ENCODE measurements at places on chromosomes 16 and 17. TPM values are rescaled to one million over a fixed set of nuclear protein-coding genes. Genes with fewer than 3 reads are reported as not detected.

NUPR1 gene
- total RNA-seq = 345 TPM

TP53TG3F gene
- total RNA-seq = not detected

SLC38A8 gene
- total RNA-seq = not detected

- peak overlapping the region; percentile 86 for H3K27ac ChIP-seq
- peaks cover 10% of the 10 kb centered on the region for H3K4me1 ChIP-seq
- peak overlapping the region; percentile 94 for H3K4me3 ChIP-seq
- DNase-seq = no peak
Observed at GRCh38 chr17:3665834-3666233, 2.5 kb downstream of the TAX1BP3 start.

GRCh38 chr16:71915350-71915749 lies 20.0 kb downstream of the IST1 start:
- H3K4me3 ChIP-seq = no peak overlapping the region
- H3K4me1 ChIP-seq = peaks cover 10% of the 10 kb centered on the region
- H3K27ac ChIP-seq = peak overlapping the region; percentile 18
- no peak for DNase-seq
- H3K36me3 ChIP-seq = peaks cover 75% of the 10 kb centered on the region

- H3K4me1 ChIP-seq = peaks cover 11% of the 10 kb centered on the region
- no peaks in the 10 kb centered on the region for H3K36me3 ChIP-seq
- no peaks in the 10 kb centered on the region for H3K27me3 ChIP-seq
- DNase-seq = peak; percentile 85
- H3K27ac ChIP-seq = peak overlapping the region; percentile 24
Observed at GRCh38 chr17:60601447-60602384, 1.7 kb downstream of the PPM1D start.

GRCh38 chr16:89615596-89616090 lies 2.2 kb downstream of the DPEP1 start:
- H3K4me1 ChIP-seq = peaks cover 7% of the 10 kb centered on the region
- DNase-seq = no peak
- no peaks in the 10 kb centered on the region for H3K36me3 ChIP-seq
- no peaks in the 10 kb centered on the region for H3K27me3 ChIP-seq

DNA sequence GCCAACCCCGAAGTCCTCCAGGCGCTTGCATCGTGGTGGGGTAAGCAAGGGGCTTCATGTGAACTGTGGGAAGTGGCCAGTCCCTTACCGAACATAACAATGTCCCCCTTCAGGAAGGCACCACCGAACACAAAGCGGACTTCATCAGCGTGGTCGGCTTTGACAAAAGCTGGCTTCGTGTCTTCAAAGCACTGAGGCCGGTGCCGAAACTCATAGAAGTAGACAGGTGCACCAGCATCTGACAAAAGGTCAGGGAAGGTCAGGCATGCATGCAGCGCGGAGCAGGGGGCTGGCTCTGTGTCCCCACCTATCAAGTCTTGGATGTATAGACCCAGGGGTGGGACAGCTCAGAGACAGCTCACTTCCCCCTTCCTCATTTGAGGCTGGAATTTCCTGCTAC lies 16.6 kb upstream of the CES1 start:
- DNase-seq = no peak
- peaks cover 40% of the 10 kb centered on the region for H3K27me3 ChIP-seq
- no peaks in the 10 kb centered on the region for H3K4me1 ChIP-seq
- H3K4me3 ChIP-seq = no peak overlapping the region
- no peak overlapping the region for H3K27ac ChIP-seq

GRCh38 chr16:30397776-30398660 lies 2.8 kb downstream of the ZNF48 start:
- H3K27ac ChIP-seq = no peak overlapping the region
- no peaks in the 10 kb centered on the region for H3K36me3 ChIP-seq
- H3K4me3 ChIP-seq = no peak overlapping the region
- peaks cover 7% of the 10 kb centered on the region for H3K4me1 ChIP-seq

- H3K4me3 ChIP-seq = no peak overlapping the region
- peak; percentile 26 for DNase-seq
- H3K36me3 ChIP-seq = peaks cover 5% of the 10 kb centered on the region
- H3K27me3 ChIP-seq = no peaks in the 10 kb centered on the region
- peaks cover 7% of the 10 kb centered on the region for H3K4me1 ChIP-seq
Observed at GRCh38 chr16:75053791-75054555, 55.1 kb downstream of the ZNRF1 start.

DNA sequence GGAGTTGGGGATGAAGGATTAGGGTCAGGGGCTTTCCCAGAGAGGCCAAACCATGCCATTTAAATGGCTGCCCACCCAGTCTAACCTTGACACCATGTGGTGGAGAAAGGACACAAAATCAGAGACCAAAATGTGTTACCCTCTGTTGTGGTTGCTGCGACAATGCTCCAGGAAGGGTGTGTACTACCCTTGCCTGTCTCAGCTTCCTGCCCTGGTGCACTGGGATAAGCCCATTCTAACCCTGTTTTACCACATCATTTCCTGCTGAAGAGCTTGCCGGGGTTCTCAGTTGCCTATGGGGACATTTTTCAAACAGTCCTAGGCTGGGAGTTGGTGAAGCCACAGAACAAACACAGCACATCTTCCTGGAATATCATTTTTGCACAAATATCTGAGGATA lies 4.9 kb downstream of the OR4D1 start:
- H3K27me3 ChIP-seq = peaks cover 93% of the 10 kb centered on the region
- no peaks in the 10 kb centered on the region for H3K4me1 ChIP-seq
- H3K36me3 ChIP-seq = no peaks in the 10 kb centered on the region
- DNase-seq = no peak

DNA sequence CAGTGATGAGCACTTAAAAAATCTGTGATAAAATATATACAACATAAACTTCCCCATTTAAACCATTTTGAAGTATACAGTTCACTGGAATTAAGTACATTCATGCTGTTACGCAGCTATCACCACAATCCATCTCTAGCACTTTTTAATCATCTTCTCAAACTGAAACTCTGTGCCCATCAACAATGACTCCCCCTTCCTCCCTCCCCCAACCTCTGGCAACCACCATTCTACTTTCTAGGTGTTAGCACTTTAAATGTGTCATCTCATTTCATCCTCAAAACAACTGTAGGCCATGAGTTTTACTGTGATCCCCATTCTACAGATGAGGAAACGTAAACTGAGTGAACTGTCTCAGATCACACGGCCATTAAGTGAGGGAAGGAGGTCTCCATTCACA lies 13.8 kb upstream of the TMEM98 start:
- no peak overlapping the region for H3K27ac ChIP-seq
- no peaks in the 10 kb centered on the region for H3K36me3 ChIP-seq
- H3K4me3 ChIP-seq = no peak overlapping the region
- peaks cover 5% of the 10 kb centered on the region for H3K4me1 ChIP-seq
- no peak for DNase-seq

- no peak overlapping the region for H3K27ac ChIP-seq
- H3K27me3 ChIP-seq = no peaks in the 10 kb centered on the region
- no peak overlapping the region for H3K4me3 ChIP-seq
- no peak for DNase-seq
Observed at GRCh38 chr16:58124601-58124915, 4.6 kb downstream of the CFAP20 start.

GRCh38 chr17:13947499-13947898 lies 121.8 kb upstream of the COX10 start:
- H3K36me3 ChIP-seq = no peaks in the 10 kb centered on the region
- H3K27me3 ChIP-seq = no peaks in the 10 kb centered on the region
- H3K27ac ChIP-seq = no peak overlapping the region
- H3K4me3 ChIP-seq = no peak overlapping the region

GRCh38 chr16:50640391-50640790 lies 40.7 kb downstream of the SNX20 start:
- DNase-seq = no peak
- H3K4me3 ChIP-seq = no peak overlapping the region
- H3K27ac ChIP-seq = no peak overlapping the region
- H3K27me3 ChIP-seq = no peaks in the 10 kb centered on the region
- no peaks in the 10 kb centered on the region for H3K4me1 ChIP-seq

GRCh38 chr16:66300501-66300900 lies 66.0 kb upstream of the CDH5 start:
- no peak overlapping the region for H3K4me3 ChIP-seq
- no peaks in the 10 kb centered on the region for H3K4me1 ChIP-seq
- no peaks in the 10 kb centered on the region for H3K36me3 ChIP-seq
- no peak for DNase-seq
- H3K27ac ChIP-seq = no peak overlapping the region

GRCh38 chr16:12291989-12292759 lies 315.6 kb downstream of the SNX29 start:
- H3K4me1 ChIP-seq = no peaks in the 10 kb centered on the region
- no peaks in the 10 kb centered on the region for H3K27me3 ChIP-seq
- DNase-seq = no peak
- H3K36me3 ChIP-seq = peaks cover 5% of the 10 kb centered on the region
- H3K4me3 ChIP-seq = no peak overlapping the region
- H3K27ac ChIP-seq = no peak overlapping the region

DNA sequence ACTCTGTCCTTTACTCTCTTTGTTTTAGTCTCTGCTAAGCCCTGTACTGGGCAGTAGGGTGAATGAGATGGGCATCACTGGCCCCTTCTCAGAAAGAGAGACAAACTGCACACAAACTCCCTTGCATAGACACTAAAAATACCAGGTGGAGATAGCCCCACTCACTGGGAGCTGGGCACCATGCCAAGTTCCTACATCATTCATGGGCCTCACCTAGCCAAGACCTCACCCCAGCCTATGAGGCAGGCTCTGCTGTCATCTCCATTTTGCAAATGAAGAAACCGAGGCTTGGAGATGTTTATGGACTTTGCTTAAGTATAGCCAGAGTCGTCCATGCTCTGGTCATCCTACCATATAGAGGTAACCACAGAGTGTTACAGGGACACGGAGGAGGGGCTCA lies 499.8 kb upstream of the CDH11 start:
- no peaks in the 10 kb centered on the region for H3K27me3 ChIP-seq
- H3K27ac ChIP-seq = no peak overlapping the region
- peak; percentile 20 for DNase-seq
- H3K4me3 ChIP-seq = no peak overlapping the region
- no peaks in the 10 kb centered on the region for H3K4me1 ChIP-seq
- no peaks in the 10 kb centered on the region for H3K36me3 ChIP-seq

Data from MCF 10A (cell line).